CD4-positive, alpha-beta T cell treated with Interleukin-4 for 4 hours (primary cell): ENCODE measurements at places on chromosomes 2 and 18.
A peak's percentile ranks its signal among the peaks of the same experiment; 100 is the strongest.

DNA sequence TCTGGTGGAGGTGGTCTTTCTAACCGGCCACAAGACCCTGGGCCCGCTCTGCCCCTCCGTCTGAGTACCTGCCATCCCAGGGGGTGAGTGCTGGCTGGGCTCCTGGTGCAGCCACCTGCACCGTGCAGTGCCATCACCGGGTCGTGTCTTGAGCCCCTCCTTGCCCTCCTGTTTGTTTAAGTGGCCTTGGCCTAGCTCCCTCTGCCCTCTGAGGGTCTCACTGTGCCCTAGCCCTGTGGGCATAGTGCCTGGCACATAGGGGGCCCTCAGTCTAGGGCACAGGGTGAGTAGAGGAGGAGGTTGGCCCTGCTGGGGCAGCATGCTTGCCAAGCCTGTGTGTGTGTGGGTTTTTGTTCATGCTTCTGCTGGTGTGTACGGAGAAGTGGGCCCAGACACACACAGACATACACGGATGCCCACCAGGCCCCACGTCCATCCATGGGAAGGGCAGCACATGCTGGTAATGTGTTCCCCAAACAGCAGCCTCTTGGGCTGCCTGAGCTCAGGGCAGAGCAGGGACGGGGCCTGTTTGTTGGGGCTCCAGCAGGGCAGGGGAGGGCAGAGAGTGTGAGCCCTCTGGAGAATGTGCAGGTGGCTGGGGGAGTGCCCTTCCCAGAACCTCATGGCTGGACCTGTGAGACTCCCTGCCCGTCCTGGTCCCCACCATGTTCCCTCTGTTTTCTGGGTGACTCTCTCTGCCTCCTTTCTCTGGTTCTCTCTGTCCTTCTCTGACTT lies 94.6 kb downstream of the GLI2 start:
- no peak for DNase-seq

GRCh38 chr2:96555146-96555610 lies 18.6 kb downstream of the ARID5A start:
- no peak for DNase-seq

- no peak for DNase-seq
Measured at GRCh38 chr2:232406556-232407310, at the start of gene ALPG. Gene ALPG (plus strand): TSS chr2:232406844. CDS start chr2:232406895, 51 bp downstream.

DNA sequence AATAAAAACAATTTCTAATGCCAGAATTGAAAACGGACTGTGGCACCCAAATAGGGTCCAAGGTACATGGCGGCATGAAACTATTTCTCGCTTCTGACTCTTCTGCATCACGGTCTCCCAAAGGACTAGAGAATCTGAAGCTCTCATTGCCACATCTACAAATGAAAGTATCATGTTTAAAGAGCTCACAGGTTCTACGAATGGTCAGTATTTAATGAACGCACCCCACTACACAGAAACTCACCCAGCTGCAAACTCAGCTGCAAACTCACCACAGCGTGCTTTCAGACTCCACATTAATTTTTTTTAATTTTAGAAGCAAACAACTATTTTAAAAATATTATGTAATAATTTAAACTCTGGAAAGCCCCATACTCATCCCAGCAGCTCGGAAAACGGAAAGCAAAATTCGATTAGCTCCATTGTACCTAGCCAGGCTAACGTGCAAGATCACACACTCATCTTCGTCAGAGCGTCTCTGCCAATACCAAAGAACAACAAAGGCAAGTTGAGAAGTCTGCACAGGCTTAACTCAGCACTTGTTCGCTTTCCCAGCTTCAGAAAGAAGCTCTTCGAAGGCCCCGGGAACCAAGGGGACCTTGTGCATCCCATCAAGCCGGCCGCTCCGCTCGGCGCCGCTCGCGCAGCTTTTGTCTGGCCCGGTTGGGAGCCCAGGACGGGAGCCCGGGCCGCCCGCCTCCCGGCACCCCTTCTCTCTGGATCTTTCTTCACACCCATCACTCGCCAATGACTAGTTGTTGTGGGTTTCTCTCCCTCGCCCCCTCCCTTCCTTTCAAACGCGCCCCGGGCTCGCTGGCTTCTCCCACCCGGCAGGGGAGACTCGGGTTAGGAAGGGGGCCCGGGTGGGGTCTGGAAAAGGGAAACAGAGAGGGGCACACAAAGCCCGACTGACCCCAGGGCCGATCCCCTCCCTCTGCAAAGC lies 785 bp downstream of the CLASP1 start:
- DNase-seq: peak; percentile 57

DNA sequence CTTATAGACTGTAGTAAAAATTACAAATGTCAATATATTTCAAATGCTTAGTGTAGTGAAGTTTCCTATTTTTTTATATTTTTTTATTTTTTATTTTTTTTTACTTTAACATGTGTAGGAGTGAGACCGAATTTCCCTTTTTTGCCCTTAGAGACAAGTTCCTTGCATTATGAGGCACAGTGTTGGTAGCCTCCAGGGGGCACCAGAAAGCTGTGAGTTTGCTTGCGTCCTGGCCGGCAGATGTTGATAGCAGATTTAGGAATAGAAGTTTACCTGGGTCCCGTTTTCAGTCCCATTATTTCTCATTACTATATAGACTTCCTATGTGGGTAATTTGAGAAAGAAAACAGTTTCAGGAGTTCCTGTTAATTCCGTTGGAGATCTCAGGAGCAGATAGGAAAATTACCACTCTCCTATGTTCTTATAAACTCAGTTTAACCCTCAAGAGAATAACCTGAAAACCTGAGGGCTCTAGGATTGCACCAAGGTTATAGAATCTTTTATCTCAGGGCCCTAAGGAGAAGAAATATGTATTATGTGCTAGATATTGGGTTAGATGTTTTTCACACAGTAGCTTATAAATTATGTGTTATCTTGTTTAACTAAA lies 157.5 kb upstream of the SESTD1 start:
- DNase-seq: peak; percentile 3

DNA sequence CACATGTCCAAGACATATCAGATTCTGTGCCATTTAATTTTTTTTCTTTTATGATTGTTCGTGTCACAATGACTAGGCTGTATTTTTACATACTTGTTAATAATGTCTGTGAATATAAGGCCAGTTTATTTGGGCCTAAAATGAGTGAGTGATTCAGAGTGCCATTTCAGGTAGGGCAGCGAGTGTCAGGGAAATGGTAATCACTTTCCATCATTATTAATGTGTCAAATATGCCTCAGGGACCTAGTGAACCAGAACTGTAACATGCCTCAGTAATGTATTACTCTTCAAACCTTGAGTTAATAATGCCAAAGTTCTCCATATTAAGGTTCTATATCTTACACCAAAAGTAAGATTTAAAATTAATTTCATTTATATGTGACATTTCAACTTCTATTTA lies 8.6 kb downstream of the FAM171B start:
- DNase-seq: no peak

DNA sequence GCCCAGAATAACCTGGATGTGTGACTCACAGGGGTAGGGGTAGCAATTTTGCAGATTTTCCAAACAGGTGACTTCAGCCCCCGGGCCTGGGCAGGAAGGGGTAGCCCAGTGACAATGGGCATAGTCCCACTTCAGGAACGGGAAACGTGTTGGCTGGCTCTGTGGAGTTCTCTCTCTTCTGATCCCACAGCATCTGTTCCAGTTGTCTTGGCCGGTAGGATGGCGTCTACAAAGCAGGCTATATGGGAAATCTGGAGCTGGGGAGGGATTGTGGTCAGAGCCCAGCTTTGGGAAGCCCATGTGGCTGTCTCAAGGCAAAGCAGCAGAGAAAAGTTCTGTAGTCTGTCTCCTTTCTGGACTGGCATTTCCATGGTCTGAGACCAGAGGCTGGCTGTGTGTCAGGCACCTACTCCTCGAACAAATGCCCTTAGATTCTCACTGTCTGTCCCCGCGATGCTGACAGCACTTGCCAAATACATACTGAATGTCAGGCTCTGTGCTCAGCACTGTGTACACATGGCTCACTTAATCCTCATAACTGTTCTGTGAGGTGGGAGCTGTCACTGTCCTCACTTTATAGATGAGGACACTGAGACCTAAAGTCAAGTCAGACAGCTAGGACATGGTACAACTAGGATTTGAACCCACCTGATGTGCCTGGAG lies 17.9 kb upstream of the TMEM214 start:
- DNase-seq: no peak

DNA sequence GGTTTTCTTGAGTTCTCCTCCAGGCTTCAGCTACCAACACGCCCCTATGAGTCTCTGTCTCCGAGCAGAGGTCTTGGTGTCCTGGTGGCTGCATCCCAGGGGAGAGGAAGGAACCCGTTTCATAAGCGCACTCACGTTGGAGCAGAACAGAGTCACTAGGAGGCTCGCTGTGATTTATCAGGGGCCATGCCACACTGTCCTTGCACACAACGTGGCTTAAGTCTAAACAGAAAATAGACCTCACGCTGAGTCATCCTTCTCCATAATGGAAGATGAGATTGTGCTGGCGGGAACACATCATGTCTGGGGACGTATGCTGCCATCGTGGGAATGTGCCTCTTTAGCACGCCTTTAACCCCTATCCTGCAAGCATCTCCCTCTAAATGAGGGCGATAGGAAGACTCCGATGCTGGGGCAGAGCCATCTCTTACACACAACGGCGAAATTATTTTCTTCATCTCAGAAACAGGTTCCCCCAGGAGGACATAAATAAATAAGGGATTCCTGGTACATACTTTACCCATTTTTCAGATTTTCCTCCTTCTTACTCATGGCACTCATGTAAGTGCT lies 211.4 kb downstream of the KLHL29 start:
- DNase-seq: no peak

GRCh38 chr2:111919794-111920608 lies 21.6 kb downstream of the MERTK start:
- no peak for DNase-seq

DNA sequence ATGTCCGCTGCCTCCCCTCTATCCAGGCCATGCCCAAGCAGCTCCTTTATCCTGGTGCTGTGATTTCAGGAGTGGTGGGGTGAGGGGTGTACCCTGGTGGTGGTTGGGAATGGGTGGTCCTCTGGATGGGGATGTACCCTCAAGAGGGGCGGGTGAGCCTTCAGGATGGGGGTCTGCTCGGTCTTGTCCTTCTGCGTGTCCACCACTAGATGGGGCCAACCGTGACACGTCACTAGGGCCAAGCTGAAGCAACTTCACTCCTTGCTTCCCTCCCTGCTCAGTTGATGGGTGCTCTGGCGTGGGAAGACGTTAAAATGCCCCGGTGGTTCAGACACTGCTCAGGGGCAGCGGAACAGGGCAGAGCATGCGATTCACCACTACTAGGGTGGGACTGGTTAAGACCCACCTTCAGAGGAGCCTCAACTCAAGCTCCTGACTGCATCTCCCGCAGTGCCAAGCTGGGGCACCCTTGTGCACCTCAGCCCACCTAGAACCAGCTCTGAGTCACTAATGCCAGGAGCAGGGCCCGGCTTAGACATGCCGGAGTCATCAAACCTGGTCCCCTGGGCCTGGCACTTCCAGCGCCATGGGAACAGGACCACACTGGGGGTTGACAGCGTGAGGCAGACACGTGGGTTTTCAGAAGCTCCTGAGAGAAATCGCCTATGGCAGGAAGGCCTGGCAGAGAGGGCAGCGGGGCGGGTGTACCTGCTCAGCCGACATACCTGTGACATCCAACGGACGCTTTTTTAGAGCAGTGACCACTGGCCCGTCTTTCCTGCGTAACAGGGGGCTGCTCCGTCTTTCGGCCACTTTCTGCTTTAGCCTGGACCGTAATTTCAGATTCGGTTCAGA lies 256.7 kb downstream of the HDAC4 start:
- no peak for DNase-seq

DNA sequence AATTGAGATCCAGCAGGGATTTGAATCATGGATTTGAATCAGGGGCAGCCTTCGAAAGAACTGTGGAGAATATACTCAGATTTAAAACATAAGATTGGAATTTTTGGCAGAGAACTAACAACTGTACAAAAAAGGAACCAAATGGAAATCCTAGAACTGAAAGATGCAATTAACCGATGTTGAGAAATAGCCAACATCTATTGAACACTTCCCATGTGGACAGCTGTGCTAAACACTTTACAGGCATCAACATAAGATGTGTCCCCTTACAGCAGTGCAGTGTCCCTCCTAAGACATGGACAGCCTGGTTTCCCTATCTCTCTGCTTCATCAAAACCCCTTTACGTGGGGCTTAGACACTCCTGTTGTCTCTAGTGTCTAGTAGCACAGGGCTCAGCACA lies 3.7 kb upstream of the IL1RN start:
- no peak for DNase-seq

- no peak for DNase-seq
Measured at GRCh38 chr2:88852753-88853402, 161.4 kb downstream of the RPIA start.

DNA sequence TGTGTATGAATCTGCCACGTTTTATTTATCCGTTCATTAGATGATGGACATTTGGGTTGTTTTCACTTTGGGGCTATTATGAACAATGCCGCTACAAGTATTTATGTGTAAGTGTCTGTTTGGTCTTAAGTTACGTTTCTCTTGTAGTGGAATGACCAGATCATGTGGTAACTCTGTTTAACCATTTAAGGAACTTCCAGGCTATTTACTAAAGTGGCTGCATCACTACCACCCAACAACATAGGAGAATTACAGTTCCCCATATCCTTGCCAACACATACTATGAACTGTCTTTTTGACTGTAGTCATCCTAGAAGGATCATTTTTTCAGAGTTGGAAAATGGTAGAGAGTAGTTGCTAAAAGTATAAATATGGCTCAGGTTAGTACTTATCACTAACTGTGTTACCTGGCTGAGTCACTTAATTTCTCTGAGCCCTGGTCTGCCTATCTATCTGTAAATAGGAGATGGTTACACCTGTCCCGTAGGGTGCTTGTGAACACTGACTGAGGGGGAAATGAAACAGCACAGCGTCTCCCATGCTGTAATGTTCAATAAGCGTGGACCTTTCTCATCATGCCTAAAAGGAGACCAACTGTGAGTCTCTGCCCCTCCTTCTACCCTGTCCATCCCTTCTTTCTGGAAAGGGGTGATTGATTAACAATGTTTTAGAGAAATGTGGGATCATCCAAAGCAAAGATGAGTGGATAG lies 103.1 kb downstream of the SH3RF3 start:
- DNase-seq: no peak

GRCh38 chr2:113202305-113203216 lies 28.8 kb downstream of the PSD4 start:
- DNase-seq: no peak

DNA sequence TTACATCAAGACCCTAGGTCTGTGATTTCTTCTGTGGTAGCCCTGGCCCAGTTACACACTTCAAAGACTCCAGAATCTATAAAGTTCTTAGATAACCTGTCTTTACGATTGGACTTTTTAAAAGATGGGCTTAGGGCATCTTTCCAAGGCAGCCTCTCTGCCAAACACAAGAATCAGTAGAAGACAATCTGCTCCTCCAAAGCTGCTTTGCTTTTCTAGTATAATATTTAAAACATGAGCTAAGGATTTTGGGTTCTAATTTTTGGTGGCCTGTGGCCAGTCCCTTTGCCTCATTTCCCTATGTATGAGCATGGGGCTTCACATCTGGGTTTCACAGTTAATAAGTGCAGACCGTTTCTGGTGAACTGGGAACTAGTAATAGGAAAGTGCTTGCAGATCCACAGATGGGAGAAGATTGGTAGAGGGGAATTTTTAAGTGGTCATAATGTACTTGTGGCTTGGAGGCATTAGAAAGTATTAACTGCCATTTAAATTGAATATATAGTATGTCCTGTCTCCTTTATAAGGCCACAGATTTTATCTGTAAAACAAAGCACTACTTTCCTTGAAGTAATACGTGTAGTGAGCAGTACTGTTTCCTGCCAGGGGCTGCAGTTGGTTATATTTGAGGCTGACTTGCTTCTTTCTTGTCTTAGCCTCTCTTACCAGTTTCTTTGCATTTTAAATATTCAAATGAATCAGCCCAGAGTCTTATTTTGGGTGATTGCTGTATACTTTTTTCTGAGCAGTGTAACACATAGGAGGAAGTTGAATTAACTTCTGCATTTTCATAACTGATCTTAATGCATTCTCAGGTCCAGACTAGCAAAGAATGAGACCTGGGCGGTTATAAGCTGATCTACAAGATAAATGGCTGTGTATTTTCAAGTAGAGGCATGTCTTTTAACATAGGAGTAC lies 1.5 kb downstream of the ARPC2 start:
- DNase-seq: peak; percentile 62
